ENCODE measurements at places on chromosomes 5 and 9.

DNA sequence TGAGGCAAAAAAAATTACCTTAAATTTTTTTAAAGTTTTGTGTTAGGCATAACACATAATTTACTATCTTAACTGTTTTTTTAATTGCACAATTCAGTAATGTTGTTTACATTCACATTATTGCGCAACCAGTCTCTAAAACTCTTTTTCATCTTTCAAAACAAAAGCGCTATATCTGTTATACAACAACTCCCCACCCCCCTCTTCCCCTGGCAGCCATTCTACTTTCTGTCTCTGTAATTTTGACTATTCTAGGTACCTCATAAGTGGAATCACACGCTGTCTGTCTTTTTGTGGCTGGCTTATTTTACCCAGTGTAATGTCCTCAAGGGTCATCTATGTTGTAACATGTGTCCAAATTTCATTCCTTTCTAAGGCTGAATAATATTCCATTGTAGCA is 241.5 kb upstream of the DMRT1 start:
- DNase-seq: no peak

- no peak for DNase-seq
Observed at GRCh38 chr9:88684046-88684445, 149.1 kb downstream of the NXNL2 start.

GRCh38 chr5:176543428-176544182 is 5.5 kb upstream of the CDHR2 start:
- DNase-seq: no peak

- DNase-seq: no peak
Observed at GRCh38 chr9:77903666-77904285, 127.8 kb downstream of the GNAQ start.

- peak; percentile 89 for DNase-seq
Observed at GRCh38 chr5:30894811-30895210, 298.7 kb upstream of the CDH6 start.

GRCh38 chr5:141742866-141743851 is 61.1 kb upstream of the ARAP3 start:
- DNase-seq: peak; percentile 23

Measured in IMR-90 (cell line).